ENCODE measurements at places on chromosomes 7 and 10. TPM values are rescaled to one million over a fixed set of nuclear protein-coding genes. Genes with fewer than 3 reads are reported as not detected.
A peak's percentile ranks its signal among the peaks of the same experiment; 100 is the strongest.

DNA sequence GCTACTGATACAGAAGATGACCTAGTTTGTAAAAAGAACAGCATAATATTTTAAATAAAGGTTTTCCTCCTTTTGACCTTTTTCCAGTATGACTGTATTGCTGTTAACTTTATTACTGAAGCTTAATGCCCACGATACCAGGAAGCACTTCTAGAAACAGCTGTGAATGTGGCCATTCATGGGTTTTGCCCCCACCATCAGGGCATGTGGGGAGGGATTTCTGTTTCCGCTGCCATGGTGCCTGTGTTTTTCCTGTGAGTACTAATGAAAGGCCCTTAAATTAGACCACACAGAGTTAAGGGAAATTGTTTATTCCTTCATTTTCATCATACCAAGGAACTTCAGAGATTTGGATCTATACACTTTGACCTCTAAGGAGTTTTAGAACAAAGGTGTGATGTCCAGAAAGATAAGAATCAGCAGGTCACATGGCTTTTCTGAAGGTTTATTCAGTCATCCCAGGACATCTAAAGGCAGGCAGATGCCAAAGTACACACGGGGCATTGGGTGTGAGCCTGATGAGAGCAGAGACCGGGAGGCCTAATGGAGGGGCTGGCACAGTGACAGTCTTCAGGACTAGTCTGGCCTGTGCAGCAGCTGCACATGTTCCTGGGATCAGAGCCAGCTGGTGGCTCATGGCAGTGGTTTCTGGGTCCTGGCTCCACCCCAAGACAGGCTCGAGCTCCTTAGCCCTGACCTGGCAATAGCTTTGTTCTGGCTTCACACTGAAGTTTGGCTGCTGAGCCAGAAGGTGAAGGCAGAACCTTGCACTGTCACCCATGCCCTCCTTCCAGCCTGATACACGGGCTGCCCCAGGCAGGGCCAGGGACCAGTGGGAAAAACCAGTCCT lies 190.9 kb downstream of the REEP3 start:
- DNase-seq: peak; percentile 88

GRCh38 chr7:143002898-143003297 lies 24.0 kb downstream of the OR9A2 start:
- DNase-seq: no peak

- DNase-seq: no peak
Observed at GRCh38 chr7:113159746-113160339, 41.5 kb upstream of the SMIM30 start.

DNA sequence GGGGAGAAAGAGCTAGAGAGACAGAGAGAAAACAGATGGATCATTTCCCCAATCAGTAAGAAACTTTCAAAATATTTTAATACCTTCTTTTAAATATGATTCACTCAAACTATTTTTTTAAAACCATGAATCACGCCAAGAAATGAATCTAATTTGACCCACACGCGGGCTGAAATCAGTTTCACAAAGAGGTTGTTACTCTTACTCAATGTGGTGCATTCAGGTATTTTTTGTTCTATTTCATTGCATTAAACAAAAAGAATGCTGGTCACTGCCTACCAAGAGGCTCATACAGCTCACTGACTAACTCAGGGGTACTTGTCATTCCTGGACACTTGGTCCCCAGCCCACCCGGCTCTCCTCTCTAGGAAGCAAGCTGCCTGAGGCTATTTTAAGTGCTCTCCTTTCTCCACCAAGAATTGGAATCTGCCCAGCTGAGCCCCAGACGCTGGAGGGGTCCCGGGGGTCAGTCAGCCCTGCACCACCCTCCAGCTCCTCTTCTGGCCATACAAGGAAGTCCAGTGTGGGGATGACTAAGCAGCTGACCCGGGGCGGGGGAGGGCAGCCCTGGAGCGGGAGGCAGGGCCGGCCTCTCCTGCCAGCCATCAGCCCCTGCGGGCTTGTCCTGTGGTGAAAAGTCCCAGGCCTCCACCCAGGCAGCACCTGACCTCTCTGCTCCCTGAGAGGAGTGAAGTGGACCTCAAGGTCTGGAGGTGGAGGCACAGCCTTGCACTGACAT lies 21.7 kb upstream of the PFKP start:
- DNase-seq: peak; percentile 69

GRCh38 chr7:90968871-90969270 lies 295.4 kb upstream of the FZD1 start:
- DNase-seq: no peak

DNA sequence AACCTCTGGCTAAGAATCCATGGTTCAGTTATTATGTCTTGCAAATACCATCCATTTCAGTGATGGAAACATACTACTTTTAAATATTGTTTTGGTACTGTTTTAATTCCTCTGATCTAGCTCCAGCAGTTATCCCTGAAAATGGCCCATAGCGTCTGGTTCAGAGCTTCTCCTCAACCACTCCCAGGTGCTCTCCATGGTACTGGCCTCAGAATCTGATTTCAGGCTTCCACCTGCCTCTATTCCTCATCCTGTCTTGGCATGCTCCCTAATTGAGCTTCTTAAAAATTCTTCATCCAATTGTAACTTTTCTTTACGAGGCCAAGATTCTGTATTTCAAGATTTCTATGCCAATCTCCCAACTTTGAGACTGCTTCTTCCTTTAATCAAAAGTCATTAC lies 236.3 kb downstream of the HTR7 start:
- no peak for DNase-seq

DNA sequence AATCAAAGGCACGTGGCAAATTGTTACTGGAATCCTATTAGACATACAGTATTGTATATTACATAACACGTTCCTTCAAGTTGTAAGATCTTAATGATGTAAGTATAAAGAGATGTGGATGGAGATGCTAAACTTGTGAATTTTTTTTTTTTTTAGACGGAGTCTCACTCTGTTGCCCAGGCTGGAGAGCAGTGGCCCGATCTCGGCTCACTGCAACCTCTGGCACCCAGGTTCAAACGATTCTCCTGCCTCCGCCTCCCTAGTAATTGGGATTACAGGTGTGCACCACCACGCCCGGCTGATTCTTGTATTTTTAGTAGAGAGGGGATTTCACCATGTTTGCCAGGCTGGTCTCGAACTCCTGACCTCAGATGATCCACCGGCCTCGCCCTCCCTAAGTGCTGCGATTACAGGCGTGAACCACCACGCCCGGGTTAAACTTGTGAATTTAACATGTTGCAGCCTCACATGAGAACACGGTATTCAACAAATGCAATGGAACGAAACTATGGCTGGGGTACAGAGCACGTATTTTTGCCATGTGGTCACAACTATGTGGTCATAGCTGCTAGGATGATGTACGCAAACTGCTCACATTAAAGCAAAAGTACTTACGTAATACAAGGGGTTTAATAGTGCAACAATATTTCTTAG lies 818 bp upstream of the SUPV3L1 start:
- DNase-seq: peak; percentile 33

DNA sequence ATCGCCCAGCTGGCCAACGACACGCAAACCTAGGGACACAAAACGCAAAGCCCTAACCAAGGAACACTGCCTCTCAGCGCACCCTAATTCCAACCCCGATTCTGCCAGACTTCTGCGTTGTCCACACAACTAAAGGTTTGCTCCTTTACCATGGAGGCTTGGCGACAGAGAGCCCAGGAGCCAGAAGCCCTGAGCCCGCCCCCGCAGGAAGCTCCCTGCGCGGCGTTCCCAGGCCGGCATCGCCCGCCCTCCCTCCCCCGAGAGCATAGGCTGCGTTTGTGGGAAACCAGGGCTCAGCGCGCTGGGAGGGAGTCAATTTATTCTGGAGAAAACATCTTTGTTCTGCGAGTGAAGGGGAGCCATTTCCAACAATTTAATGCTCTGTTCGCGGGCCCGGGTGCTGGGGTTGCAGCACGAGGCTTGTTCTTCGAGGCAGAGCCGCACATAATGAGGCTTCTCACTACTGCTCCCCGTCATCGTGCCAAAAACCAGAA lies 103.9 kb downstream of the GRID1 start:
- DNase-seq: no peak

- peak; percentile 47 for DNase-seq
Observed at GRCh38 chr7:155257482-155258225, 40.0 kb upstream of the INSIG1 start.

GRCh38 chr10:16987976-16988610 lies 141.5 kb downstream of the CUBN start:
- no peak for DNase-seq

- DNase-seq: no peak
Observed at GRCh38 chr10:126137562-126138221, 241.3 kb downstream of the FANK1 start.

DNA sequence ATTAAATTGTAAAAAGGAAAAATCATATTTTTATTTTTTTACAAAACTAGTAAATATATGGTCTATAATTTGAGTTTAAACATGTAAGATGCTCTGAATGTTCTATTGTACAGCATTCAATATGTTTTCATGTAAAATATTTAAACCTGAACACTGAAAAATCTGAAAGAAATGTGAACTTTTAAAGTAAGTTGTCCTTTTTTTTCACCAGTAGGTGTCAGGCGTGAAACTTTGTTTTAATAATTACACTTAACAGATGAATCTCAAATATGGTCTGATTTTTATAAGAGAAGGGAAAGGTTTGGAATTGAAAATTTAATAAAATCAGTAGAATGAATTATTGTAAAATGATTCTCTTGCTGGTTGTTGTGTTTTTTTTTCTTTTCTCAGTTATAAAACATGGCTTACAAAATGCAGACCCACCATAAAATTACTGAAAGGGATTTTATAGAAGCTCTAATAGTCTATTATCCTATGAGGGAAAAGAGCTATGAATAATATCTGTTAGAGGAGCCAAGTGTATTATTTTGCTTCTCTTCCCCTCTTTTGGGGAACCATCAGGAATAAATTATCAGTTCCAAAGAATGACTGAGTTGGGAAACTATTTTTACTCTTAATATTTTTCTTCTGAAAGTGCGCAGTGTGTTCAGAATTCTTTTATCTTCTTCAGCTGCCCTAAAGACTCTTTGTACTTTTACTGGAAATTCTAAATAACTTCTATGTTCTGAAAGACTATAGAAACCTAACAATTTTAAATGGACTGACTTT lies 217.7 kb upstream of the FZD1 start:
- DNase-seq: no peak

- no peak for DNase-seq
Observed at GRCh38 chr7:24591152-24591551, 17.9 kb downstream of the PALS2 start.

DNA sequence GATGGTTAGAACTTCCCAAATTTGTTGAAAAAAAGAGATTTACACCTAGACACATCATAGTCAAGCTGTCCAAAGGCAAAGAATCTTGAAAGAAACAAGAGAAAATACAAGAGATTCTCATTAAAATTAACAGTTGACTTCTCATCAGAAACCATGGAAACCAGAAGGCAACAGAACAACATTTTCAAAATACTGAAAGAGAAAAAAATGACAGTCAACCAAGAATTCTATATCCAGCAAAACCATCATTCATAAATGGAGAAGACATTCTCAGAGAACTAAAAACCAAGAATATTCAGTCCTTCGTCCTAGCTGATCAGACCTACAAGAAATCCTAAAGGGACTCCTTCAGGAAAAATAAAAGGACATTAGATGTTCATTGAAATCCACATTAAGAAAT lies 90.6 kb downstream of the ARHGAP22 start:
- DNase-seq: no peak

GRCh38 chr7:68449099-68449498 lies 1149.2 kb upstream of the AUTS2 start:
- DNase-seq: no peak

GRCh38 chr10:2963889-2964631 lies 103.3 kb upstream of the PFKP start:
- no peak for DNase-seq

- no peak for DNase-seq
Observed at GRCh38 chr7:91351374-91351773, 87.1 kb downstream of the FZD1 start.

DNA sequence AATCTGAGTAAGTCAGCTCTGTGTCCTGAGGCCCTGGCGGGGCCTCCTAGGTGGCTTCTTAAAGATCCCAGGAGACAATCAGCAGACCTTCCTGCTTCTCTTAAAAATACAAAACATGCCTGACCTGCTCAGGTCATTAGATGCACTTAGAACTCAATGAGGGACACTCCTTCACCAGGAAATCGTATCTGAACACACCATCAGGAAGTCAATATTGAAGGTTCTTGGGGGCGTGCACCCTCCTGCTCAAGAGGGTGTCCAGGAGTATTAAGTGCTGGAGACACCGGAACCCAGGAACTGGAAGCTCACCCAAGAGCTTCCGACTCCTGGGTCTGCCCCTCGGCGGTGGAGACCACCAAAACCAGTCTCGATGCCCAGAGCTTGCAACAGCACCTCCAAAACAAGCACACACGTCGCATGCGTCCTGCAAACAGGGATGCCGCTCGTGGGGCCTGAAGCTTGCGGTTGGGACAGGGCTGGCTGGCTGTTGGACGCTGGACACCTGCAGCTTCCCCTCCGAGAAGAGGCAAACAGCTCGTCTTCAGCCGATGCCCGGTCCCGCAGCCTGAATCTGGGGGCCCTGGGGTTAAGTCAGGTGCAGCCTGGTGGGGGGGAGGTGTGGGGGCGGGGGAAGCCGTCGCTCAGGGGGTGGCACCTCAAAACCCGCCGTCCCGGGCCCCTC lies 803 bp downstream of the RAPGEF5 start:
- DNase-seq: no peak

- no peak for DNase-seq
Observed at GRCh38 chr10:78214955-78215354, 181.3 kb downstream of the RPS24 start.

- no peak for DNase-seq
Observed at GRCh38 chr10:4062751-4063150, 277.7 kb upstream of the KLF6 start.

DNA sequence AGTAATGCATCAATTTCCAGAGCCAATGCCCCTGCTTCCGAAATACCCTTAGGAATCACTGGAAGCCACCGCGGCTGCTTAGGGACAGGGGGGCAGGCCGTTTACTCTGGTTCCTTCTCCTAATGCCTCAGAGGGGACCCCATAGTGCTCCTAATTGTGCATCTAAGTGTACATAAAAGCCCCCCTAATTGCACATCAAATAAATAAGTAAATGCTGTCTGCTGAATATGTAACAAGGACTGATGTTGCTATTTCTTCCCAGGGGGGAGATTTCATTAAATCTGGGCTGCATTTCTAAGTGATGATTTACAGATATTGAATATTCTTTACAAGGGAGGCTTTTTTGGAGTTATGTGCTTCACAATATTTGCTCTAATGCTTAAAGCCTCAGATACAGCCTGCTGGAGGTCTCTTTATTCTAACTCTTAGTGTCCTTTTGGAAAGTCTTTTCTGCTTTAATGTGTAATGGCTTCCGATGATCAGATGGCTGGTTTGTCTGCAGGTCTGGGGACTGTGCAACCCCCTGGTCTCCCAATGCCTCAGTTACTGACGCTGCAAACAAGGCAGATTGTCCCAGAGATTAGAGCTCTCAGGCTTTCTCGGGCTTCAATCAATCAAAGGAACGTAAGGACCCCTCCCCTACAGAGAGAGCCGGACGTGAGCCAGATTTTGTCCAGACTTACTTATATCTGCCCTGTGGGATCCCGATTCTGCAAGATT lies 143.0 kb downstream of the PRPF18 start:
- DNase-seq: no peak

- DNase-seq: no peak
Observed at GRCh38 chr7:35482231-35482630, 212.7 kb downstream of the HERPUD2 start.

HMX2 gene
- not detected for total RNA-seq

C10orf62 gene
- 0.48 TPM for total RNA-seq

BEND7 gene
- 19.8 TPM for total RNA-seq

HUS1 gene
- 20.7 TPM for total RNA-seq

CYP3A7 gene
- 0.20 TPM for total RNA-seq

RPEL1 gene
- not detected for total RNA-seq

ACBD7 gene
- 1.7 TPM for total RNA-seq

AGAP9 gene
- total RNA-seq: 11.3 TPM

SORBS1 gene
- 126 TPM for total RNA-seq

PPP1R9A gene
- 14.5 TPM for total RNA-seq

RBP3 gene
- total RNA-seq: not detected

MRC1 gene
- 32.8 TPM for total RNA-seq
